ENCODE measurements at places on chromosomes 13 and 19. TPM values are rescaled to one million over a fixed set of nuclear protein-coding genes. Genes with fewer than 3 reads are reported as not detected.

The POLR1G gene
- total RNA-seq = 4.3 TPM

The ZNF177 gene
- total RNA-seq = 0.81 TPM

The OR7A5 gene
- under 0.01 TPM for total RNA-seq

The DAND5 gene
- total RNA-seq = under 0.01 TPM

The ZFR2 gene
- under 0.01 TPM for total RNA-seq

The STOML3 gene
- total RNA-seq = 0.54 TPM

The PSG7 gene
- not detected for total RNA-seq

The CLEC4G gene
- total RNA-seq = under 0.01 TPM

The CILP2 gene
- 0.27 TPM for total RNA-seq

DNA sequence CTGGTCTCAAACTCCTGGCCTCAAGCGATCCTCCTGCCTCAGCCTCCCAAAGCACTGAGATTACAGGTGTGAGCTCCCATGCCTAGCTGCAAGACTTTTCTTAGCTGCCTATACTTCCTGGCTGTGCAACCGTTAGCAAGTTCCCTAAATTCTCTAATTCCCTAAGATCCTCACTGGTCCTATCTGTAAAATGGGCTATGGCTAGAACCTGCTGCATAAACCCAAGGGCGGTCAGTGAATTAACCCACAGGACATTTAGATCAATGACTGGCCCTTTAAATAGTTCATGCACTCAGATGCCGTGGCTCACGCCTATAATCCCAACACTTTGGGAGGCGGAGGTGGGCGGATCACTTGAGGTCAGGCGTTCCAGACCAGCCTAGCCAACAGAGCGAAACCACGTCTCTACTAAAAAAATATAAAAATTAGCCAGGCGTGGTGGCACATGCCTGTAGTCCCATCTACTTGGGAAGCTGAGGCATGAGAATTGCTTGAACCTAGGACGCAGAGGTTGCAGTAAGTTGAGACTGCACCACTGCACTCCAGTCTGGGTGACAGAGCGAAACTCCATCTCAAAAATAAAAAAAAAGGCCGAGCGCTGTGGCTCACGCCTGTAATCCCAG, 4.1 kb upstream of the C19orf53 start:
- no peak for DNase-seq

DNA sequence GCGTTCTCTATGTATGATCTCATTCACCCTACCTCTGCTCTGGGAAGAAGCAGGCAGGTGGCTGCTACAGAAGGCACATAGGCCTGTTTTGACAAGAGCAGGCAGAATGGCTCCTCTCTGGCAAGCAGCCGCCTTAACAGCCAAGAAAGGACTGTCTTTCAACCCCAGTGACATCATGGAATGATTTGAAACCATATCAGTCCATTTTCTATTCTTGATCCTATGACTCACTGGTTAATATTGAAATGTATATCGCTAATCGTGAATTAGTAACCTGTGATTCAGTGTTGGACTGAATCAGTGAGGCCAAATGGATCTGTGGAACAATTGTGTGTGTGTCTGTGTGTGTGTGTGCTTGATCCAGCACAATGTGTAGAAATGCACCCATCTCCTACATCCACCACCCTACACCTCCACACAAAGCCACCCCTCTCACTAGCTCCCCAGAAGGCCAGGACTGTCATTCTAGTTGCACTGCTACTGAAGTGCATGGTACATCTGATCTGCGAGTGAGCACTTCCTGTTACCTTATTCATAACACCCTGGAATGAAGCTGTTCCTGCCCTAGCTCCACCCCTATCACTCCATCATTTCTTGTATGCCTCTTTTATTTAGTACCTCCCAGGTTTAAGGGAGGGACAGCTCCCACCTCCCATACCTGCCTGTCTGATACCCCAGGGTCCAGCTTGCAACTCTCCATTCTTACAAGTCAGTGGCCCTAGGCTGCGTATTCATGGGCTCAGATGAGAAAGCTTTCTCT, 460.0 kb downstream of the FOXO1 start:
- no peak for DNase-seq

DNA sequence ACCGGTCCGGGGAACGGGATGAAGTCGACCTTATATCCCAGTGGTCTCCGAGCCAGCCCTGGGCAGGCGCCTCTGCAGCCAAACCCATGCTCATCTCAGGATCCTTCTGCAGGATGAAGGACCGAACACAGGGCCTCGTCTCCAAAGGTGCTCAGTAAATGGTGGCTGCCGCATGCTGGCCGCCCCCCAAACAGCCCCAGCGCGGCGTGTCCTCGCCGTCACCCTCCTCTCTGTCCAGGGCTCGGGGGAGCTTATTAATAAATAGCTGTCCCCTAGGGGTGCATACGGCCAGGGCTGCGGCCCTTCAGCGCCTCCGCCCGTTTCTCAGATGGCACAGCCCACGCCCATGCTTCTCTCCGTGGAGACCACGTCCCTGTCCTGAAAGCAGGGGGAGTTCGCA, 32.6 kb upstream of the SPACA7 start:
- no peak for DNase-seq

- no peak for DNase-seq
Observed at GRCh38 chr13:72435251-72435650, 292.2 kb downstream of the MZT1 start.

GRCh38 chr19:18771328-18772242, 19.5 kb downstream of the COMP start:
- DNase-seq = no peak

GRCh38 chr19:45842198-45842597, 20.7 kb downstream of the SYMPK start:
- DNase-seq = no peak

GRCh38 chr19:49470615-49470978, 3.4 kb upstream of the FLT3LG start:
- no peak for DNase-seq

DNA sequence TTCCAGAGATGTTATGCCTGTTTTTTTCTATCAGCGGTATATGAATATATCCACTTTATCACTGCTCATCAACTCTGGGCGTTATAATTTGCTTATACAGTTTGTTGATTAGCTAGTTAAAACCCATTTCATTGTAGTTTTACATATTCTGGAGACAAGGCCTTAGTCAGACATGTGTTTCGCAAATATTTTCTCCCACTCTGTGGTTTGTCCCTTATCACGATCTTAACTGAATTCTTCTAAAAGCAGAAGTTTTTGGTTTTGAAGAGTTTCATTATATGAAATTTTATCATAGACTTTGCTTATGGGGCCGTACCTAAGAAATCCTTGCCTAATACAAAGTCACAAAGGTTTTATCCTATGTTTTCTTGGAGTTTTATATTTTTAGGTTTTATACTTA, 84.6 kb downstream of the FRY start:
- DNase-seq = peak; percentile 78

GRCh38 chr19:41933693-41934426, 5.6 kb upstream of the ERFL start:
- no peak for DNase-seq

DNA sequence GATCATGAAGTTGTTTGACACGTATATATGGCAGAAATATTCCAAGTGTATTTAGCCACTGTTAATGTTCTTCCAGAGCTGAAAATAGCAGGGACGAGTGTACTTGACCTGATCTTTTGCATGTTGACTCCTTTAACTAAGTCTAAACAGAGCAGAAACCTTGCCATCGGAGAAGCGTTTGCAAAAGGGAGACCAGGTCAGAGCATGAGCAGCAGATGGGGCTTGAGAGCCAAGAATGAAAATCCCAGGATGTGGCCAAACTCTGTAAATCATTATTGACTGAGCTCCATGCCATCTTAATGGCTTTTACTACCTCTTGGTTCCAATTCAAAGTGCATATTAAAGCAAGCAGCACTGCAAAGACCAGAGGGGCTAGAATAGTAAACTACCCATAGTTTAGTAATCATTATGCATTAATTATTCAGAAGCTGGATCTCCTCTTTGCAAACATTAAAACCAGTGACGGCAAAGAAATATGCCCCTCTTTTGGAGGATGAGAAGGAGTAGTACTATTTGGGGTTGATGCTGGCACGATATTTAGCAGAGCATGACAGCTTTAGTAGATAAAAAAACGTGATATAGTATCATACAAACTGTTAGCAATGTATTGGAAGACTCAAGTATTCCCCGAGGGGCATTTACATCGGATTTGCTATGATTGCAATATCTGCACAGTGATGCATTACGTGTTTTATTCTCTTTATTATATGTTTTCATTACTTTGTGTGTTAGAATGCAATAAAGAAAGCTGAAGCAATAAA, 55.7 kb downstream of the FAM216B start:
- DNase-seq = no peak

DNA sequence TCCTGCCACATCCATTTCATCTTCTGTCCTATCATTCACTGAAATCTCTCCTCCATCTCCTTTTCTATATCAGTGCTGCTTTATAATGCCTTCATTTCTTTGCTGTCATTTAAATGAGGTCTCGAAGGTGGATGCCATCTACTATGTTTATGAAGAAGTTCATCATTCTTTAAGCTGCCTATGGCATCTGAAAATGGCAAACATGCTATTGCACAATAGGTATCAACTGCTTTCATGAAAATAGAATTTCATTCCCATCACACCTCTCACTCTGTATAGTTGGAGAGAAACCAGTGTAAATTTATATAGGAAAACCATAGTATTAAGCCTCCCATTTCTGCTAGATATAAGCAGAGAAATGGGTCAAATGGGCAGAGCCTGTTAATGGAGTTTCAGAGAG, 100.2 kb downstream of the FGF9 start:
- no peak for DNase-seq

DNA sequence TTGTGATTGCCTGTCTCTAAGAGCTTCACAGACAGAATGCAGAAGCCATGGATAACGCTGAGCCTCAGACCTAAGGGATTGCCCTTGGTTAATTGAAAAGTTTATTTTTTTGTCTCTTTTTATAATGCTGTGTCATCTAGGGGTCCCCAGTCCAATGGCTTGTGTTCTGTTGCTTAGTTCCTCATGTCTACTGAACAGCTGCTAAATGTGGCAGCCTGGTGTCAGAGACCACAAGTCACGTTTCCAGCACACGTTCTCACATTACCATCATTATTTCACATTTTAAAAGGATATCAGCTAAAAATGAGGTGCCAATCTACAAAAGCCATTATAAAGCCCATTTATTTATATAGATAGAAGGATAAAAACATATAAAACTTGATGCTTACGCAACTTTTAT, 1362.0 kb downstream of the PCDH9 start:
- DNase-seq = no peak

- no peak for DNase-seq
Observed at GRCh38 chr13:78409172-78409571, 194.2 kb downstream of the POU4F1 start.

GRCh38 chr19:41540041-41540695, 35.8 kb upstream of the CEACAM21 start:
- no peak for DNase-seq

- no peak for DNase-seq
Observed at GRCh38 chr13:111007209-111007608, 92.3 kb upstream of the ANKRD10 start.

DNA sequence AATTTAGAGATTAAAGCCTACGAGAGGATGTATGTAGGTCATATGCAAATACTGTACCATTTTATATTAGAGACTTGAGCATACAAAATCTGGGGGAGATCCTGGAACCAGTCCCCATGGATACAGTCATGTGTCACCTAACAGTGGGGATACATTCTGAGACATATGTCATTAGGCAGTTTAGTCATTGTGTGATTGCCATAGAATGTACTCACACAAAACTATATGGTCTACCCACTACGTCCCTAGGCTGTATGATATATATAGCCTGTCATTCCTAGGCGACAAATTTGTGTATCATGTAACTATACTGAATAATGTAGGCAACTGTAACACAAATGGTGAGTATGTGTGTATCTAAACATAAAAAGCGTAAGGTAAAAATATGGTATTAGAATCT, 62.8 kb downstream of the WDFY2 start:
- no peak for DNase-seq

DNA sequence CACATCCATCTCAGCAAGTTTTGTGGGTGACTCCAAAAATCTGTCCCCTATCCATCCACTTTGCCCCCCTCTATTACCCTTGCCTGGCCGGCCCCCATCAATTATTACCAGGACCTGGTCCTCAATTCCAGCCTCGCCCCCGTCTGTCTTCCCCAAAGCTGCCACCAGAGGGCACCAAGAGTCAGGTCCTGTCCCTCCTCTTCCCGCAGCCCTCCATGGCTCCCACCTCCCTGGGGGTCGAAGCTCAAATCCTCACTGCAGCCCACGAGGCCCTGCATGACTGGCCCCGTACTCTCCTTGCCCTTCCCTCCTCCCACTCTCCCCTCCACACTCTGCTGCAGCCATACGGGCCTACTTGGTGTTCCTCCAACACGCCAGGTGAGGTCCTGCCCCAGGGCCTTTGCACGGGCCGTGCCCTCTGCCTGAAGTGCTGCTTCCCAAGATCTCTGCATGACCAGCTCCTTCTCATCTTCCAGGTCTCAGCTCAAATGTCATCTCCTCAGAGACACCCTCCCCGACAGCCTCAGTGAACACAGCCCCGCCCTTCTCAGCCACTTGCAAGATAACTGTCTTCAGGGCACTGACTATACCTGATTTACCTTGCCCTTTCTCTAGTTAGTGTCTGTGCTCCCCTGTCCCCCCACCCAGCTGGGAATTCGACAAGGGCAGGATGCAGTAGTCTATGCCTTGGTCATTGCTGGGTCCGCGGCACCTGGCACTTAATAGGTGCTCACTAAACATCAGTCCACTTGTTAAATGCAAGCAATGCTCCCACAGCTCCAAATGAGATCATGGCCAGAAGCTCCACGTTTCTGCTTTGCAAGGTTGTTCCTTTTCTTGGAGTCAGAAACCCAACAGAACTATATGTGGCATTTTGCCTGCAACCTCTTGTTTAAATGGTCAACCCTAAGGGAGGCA, 16.8 kb upstream of the SEMA6B start:
- DNase-seq = no peak

- no peak for DNase-seq
Observed at GRCh38 chr13:42048684-42049453, 421 bp downstream of the DGKH start.

Data from hematopoietic multipotent progenitor cell (in vitro differentiated cells).